ENCODE measurements at places on chromosomes 2 and 18.

- DNase-seq: no peak
These were observed 206.1 kb downstream of the RAB3GAP1 start for GRCh38 chr2:135258193-135258592.

DNA sequence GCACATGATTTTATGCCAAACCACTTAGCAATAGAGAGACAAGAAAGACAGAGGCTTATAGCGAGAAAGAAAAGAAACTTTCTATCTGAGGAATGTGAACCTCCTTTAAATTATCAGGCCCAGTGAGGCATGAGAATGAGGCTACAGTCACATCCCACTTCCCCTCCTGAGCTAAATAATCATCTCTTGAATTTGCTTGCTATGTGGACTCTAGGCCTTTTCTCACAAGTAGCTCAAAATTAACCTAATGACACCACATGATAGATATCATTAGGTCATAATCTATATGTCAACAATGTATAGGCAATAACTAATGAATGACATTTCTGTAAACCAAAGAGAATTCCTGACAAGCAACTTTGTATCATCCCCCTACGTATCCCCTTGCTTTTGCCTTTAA, 301.5 kb upstream of the MGAT5 start:
- no peak for DNase-seq

DNA sequence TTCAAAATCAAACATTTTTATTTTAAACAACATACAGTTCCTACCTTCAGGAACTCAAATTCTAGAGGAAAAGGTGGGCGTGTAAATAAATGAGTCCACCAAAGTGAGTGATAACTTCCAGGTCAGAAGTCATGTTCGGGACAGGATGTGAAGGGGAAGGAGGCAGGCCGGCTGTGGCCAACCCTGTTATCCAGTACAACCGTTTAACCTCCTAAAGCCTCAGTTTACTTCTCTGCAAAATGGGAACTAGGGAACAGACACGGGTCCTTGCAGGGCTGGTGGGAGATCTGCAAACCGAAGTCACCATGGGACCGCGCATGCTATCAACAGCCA, 373 bp downstream of the EIPR1 start:
- no peak for DNase-seq

- DNase-seq: no peak
These were observed 30.0 kb downstream of the SERPINB8 start for GRCh38 chr18:63999871-64000270.

DNA sequence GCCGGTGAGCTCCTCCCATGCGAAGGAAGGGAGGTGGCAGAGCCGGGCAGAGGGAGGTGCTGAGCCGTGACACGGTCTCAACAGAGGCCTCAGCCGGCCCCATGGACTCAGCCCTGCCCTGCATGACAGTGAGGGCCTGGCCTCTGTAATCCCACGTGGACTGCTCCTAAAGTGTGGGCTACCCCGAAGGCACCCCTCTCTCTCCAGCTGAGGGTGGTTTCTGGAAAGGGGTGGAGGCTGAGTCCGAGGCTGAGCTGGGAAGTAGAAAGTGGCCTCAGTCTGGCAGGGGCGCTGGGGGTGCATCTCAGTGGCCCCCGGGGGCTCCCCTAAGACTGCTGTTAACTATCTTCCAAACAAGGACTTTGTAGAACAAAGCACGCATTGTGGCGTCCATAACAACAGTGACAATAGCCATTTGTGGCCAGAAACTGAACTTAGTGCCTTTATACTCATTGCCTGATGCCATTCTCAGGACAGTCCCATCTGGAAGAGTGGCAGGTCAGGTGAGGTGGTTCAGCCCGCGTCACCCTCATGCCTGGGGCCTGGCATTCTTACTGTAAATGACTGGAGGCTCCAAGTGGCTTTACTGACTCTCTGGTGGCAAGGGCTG, 192.4 kb downstream of the TWIST2 start:
- no peak for DNase-seq

DNA sequence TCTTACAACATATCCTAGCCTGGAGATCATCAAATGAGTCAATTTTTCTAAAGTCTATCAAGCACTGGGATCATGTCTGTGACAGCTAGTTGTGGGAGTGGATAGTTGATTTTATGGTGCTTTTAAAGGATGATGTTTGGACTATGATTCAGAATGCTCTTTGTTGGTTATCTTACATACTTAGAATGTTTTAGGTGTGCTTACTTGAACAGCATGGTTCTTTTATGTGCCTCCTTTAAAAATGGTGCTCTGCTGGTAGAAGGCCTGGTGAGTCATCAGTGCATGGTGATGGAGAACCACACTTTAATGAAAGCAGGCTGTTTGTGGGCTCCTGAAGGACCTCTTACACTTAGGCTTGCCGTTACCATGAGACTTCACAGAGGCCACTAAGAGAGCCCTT, 682.7 kb upstream of the FANCL start:
- DNase-seq: no peak

DNA sequence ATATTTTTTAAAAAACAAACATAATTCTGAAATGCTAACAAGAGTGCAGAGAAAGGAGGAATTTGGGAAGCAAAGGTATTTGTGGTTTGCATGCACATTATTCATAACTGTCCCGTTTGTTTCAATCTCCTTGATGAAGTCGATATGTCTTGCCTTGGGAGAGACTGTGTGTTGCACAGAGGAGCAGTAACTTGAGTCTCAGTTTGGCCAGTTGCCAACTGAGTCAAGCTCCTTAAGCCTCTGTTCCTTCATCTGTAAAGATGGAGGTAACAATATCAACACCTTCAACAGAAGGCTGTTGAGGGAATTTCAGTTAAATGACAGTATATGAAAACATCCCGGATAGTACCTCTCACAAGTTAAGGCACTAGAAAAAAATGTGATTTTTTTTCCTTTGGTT, 226.2 kb downstream of the ASXL3 start:
- no peak for DNase-seq

DNA sequence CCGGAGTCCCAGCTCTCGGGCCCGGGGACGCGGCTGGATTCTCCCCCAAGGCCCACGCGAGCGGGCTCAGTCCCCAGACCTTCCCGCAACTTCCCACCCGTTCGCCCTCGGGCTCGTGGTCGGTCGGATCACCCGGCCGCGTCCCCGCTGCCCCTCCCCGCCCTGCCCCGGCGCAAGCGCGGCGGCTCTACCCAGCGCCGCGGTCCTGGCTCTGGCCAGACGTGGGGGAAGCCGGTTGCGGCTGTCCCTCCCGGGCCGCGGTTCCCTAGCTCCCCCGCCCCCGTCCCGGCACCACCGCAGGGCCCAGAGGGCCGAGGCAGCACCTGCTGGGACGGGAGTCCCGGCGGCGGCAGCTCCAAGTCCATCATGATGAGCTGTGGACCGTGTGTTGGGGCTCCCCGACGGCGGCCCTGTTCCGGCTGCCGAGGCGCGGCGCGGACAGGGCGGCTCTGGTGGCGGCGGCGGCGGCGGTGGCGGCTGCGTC, 276 bp downstream of the NFE2L2 start:
- DNase-seq: no peak

DNA sequence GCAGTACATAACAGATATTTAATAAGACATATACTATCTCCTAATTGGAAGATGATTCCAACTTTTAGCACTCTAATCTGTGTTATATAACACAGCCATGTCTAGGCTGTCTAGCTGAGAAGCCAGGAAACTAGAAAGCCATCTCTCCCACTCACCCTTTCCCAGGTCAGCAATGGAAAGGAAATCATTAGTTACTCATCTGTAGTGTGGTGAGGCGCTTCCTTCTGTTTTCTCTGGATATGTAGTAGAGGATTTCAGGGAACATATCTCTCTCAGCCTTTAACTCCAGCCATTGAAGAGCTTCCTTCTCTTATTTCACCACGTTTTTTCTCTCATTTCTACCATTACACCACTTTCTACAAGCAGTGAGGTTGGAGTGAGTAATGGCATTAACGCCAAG, 19.4 kb downstream of the RBBP8 start:
- DNase-seq: no peak

GRCh38 chr2:178589335-178589734, 109.1 kb downstream of the PLEKHA3 start:
- DNase-seq: no peak

DNA sequence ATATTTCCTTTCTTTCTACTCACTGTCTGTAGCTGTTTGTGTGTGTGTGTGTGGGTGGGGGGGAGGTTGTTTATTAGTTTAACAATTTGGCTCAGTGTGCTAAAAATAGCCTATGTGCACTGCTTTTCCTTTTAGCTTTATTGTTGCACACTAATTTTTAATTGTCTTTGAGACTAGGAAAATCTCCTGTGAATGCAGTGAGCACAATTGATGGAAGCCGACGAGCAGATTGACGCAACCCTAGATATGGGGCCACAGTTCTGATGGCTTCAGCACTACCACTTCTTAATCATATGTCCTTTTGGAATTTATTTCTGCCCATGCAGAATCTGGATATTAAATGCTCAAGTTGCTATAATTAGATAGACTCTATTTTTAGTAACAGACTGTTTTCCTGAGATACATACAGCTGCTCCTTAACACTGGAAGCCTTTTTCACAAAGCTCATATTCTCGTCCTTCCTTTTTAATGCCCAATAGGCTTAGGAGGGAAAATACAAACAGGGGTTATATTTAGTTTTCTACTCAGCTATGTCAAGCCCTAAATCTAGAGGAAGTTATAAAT, 109.1 kb downstream of the IRS1 start:
- no peak for DNase-seq

- no peak for DNase-seq
These were observed 555.0 kb upstream of the TMEFF2 start for GRCh38 chr2:192749611-192750200.

DNA sequence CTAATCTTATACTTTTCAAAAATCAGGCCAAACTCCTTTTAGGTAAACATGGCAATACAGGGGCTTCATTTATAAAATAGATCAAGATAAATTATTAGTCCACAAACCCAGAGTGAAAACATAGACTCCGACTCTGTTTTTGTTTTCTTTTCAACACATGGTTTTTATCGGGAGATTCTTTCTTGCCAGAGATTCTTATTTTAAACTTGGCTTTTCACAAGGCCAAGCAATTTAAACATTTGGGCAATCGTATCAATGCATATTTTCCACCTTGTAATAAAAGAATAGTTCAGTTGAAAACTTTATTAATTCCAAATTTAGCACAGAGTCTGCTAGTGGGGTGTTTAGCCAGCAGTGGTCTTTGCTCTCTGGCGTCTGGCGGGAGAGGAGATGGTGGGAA, 71.9 kb downstream of the SOX11 start:
- DNase-seq: no peak

- DNase-seq: no peak
These were observed 394.1 kb upstream of the NETO1 start for GRCh38 chr18:73261923-73262322.

GRCh38 chr2:208879666-208880065, 473.1 kb downstream of the PTH2R start:
- no peak for DNase-seq

GRCh38 chr2:128691526-128691925, 372.9 kb upstream of the HS6ST1 start:
- no peak for DNase-seq

- no peak for DNase-seq
These were observed 447.4 kb upstream of the TRIB2 start for GRCh38 chr2:12269041-12269972.

- no peak for DNase-seq
These were observed 54.6 kb downstream of the INHBB start for GRCh38 chr2:120400551-120400950.

DNA sequence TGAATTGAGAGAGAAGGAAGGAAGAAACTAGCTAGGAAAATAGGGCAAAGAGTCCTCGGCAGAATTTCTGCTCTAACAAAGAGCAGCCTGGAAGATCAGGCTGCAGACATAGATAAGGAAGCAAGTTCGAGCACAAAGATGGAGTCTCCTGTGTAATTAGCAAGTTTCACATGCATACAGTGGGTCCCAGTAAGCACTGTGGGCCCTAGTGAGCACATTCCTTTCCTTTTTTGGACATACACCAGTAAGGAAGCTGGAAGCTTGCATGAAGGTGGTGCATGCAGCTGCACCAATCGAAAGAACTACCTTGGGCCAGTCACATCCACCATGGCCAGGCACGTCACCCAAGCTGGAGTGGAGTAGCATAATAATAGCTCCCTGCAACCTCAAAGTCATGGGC, 109.7 kb downstream of the NOL4 start:
- DNase-seq: no peak

DNA sequence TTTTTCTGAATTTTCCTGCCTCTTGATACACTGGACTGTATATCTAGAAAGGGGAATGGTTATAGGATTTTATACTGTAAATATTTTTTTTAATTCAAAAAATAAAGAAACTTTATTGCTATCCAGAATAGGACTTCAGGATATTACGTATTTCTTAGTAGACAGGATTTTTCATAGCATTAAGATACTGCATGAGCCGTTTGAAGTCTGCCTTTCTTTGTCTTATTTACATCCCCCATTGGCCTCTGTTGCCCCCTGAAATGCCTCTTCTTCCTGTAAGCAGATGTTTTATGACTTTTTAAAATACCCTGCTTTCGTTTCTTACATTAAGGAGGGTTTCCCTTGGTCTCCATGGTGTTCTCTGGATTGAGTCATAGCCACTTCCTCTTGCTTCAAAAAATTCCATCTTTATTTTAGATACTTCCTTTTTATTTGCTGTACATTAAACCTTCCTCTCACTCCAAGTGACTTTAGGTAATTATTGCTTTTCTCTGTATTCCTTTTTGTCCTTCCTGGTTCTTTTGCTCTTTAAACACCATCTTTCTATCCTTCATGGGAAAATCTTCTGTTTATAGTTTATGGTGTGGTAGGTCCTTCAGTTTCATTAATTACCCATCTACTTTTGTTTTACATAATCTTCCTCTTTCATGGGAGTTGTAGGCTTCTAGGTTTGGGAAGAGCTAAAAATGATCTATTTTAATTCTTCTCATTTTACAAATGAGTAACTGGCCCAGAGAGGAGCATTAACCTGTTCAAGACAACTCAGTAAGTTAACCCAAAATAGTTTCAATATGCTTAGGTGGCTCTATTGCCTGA, 72.6 kb downstream of the ZNF532 start:
- no peak for DNase-seq

DNA sequence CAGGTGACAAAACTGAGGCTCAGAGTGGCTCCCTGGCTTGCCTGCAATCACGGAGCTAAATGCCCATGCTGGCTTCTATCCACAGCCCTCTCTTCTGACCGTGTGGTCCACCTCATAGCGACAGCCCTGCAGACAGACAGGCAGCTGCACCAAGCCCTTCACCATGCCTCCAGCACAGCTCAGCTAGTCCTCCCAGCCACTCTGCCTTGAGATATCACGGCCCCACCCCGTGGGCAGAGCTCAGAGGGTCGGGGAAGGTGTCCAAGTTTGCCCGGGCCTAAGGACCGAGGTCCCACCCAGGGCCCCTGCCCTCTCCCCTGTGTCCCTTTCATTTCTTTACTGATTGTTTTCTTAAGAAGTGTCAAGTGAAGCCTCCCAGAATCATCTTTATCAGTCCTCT, 128.2 kb upstream of the GLI2 start:
- DNase-seq: no peak
